SHP77 (cell line): ENCODE measurements at places on chromosomes 3 and 15.

GRCh38 chr3:73473898-73474416 lies 150.8 kb downstream of the PDZRN3 start:
- no peak for DNase-seq

DNA sequence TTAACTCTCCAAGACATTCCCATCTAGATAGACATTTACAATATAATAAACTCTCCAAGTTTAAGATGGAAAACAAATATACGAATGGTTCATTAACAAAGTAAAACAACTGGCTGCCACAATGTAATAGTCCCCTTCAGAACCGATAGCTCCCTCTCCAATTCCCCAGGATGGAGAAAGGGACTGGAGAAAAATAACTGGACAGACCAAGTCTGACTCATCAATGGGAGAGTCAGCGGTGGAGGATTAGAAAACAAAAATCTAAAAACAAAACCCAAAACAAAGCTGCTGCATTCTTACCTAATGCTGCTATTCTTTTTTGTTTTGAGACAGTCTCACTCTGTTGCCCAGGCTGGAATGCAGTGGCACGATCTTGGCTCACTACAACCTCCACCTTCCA lies 468.1 kb downstream of the SHQ1 start:
- no peak for DNase-seq

GRCh38 chr15:90402767-90403166 lies 14.7 kb downstream of the IQGAP1 start:
- no peak for DNase-seq

GRCh38 chr15:47803767-47804166 lies 86.5 kb downstream of the SEMA6D start:
- DNase-seq: no peak

- DNase-seq: no peak
Measured at GRCh38 chr3:170483485-170484262, 65.0 kb downstream of the CLDN11 start.
